ENCODE measurements at places on chromosomes 16 and 17.

DNA sequence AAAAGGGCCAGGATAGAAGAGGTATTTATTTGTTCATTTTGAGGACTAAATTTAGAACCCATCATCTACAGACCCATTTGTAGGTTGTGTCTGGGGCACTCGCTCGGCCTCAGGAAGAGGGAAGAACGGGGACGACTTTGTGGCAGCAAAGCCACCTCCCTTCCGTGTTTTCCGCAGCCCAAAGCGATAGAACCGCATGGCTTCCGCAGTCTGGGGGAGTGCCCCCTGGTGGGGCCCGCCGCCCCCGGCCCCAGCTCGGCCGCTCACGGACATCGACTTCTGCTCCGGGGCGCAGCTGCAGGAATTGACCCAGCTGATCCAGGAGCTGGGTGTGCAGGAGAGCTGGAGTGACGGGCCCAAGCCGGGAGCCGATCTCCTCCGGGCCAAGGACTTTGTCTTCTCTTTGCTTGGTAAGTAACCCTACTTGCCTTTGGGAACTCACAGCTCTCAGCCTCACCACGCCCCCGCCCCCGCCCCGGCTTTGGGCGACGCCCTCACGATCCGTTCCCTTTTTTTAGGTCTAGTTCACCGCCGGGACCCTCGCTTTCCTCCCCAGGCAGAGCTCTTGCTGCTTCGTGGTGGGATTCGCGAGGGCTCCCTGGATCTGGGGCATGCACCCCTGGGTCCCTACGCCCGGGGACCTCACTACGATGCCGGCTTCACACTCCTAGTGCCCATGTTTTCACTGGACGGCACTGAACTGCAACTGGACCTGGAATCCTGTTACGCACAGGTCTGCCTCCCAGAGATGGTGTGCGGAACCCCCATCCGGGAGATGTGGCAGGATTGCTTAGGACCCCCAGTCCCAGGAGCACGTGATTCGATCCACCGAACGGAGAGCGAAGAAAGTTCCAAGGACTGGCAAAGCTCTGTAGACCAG lies 681 bp downstream of the TMEM102 start:
- DNase-seq = peak; percentile 49

DNA sequence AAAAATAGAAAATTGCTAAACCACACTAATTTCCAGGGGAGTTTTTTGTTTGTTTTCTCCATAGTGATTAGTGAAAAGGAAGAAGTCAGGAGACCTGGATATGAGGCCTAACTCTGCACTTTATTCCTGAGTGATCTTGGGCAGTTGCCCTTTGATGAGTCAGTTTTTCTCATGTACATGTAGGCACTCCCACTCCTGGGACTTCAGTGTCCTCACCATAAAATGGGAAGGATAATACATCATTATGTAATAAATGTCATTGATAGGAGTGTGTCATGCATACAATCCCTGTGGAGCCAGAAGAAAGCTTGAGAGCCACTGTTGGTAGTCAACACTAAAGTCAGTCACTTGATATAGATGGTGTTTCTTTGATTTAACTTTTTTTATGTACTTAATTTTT lies 32.5 kb downstream of the WIPF2 start:
- DNase-seq = no peak

DNA sequence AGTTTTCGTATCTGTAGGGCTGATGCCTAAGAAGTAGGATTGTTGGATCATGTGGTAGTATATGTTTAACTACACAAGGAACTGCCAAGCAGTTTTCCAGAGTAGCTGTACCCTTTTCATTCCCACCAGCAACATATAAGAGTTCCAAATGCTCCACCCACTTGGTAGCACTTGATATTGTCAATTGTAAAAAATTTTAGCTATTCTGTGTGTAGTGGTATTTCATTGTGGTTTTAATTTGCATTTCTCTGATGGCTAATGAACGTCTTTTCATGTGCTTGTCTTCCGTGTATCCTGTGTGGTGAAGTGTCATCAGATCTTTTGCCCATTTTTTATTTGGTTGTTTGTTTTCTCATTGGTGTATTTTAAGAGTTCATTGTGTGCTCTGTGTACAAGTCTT lies 69.7 kb downstream of the TANC2 start:
- no peak for DNase-seq

DNA sequence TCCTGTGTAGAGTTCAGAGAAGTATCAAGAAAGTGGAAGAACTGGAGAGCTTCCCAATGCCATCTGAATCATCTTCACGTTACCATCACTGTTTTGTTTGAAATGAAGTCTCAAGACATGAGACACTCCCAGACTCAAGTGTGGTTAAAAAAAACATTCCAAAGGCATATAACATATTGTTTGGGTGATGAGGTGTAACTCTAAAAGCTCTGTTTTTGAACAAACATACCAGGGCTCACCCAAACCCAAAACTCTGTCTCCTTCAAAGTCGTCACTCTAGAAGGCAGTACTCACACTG lies 6.3 kb upstream of the ZCCHC14 start:
- DNase-seq = no peak

DNA sequence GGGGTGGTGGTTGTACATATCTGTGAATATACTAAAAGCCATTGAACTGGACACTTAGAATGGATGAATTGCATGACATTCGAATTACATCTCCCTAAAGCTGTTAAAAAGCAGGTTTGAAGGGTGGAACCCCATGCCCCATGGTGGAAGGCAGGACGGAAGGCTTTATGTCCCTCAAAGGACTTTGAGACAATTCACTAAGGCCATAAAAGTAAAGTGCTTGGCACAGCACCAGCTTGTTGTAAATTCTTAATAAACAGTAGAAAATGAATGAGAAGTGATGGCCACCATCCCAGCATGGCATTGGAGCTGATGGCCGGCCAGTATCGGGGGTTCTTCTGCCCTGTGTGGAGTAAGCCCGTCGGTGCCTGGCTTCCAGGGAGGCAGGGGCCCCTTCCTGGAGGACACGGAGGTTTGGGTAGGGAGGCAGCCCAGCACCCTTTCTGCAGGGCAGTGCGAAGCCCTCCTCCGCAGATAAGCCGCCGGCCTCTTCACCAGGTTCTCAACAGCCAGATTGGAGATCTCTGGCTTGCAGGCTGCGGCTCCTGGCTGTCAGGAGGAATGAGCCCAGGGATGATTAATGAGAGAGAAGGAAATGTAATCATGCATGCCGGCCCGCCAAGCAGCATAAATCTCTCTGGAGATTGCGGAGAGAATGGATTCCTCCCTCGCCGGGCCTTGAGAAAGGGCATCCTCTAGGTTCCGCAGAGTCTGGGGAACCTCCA lies 346.9 kb downstream of the FOXL1 start:
- DNase-seq = no peak

DNA sequence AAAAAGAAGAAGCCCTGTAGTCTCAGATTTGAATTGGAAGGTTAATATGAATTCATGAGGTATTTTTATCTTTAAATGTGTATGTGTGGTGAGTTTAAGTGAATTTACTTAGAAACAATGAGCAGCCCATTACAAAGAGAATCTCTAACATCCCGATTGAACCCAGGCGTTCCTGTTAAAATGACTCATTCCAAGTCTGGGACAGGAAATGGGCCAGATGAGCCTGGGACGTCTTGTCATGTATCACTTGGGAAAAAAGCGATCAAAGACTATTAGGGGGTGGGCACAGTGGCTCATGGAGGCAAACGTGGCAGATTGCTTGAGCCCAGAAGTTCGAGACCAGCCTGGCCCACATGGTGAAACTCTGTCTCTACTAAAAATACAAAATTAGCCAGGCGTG lies 81.6 kb downstream of the SEC14L1 start:
- DNase-seq = no peak

GRCh38 chr17:66287911-66288310 lies 14.5 kb upstream of the PRKCA start:
- no peak for DNase-seq

- DNase-seq = no peak
These were observed 43.5 kb downstream of the TBX21 start for GRCh38 chr17:47776330-47777197.

DNA sequence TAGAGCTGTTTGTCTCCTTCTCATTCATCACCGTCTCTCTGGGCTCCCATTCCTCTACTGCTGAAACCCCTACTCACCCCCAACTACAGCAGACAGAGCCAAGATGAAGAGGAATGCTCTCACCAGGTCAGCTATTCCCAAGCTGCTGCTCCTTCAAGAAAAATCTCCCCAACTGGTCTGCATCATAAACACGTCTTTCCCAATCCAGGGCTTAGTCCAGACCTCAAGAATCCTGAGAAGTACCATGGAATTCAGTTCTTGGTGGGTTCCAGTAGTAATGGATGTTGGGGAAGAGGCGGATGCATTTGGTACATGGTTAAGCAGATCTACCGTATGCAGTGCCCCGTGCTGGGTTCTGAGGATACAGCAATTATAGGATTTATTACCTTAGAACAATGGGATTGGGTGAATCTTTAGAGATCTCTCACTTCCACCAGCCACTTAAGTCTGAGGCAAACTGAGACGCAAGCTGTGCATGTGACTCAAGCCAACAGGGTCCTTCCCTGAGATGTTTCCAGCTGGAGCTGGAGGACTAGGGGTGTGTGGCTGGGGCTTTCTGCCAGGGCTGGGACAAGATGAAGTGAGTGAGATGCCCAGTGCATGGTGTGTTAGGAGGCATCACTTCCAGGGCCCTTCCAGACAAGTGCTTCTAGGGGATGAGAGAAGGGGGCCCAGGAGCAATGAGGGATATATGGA lies 232.7 kb upstream of the CDH5 start:
- no peak for DNase-seq

DNA sequence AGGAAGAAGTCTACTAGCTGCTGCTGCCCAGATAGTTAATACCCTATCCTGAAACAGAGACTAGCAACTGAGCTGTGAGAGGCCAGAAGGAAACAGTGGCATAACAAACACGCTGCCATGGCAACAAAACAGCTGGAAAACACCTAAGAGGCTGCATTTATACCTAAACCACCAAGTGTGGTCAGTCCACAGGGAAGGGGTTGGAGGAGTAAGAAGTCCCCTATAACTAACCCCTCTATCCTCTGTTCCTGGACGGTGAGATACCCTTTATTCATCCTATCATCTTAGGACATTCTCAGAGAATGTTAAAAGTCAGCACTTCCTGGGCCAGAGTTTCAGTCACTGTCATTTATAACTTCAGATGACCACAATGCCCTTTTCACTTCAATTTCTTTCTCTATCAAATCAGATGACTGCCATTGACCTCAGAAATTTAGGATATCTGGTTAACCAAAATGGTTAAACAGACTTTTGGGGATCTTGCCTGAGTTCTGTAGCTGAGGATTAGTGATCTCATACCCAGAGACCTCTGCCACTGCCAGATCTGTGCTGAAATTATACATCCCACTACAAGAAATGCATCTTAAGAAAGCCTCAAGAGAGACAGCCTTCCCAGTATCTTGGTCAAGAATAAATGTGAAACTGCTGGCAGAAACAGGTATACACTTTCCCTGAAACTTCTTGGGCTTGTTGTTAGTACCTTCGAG lies 36.2 kb downstream of the STH start:
- no peak for DNase-seq

DNA sequence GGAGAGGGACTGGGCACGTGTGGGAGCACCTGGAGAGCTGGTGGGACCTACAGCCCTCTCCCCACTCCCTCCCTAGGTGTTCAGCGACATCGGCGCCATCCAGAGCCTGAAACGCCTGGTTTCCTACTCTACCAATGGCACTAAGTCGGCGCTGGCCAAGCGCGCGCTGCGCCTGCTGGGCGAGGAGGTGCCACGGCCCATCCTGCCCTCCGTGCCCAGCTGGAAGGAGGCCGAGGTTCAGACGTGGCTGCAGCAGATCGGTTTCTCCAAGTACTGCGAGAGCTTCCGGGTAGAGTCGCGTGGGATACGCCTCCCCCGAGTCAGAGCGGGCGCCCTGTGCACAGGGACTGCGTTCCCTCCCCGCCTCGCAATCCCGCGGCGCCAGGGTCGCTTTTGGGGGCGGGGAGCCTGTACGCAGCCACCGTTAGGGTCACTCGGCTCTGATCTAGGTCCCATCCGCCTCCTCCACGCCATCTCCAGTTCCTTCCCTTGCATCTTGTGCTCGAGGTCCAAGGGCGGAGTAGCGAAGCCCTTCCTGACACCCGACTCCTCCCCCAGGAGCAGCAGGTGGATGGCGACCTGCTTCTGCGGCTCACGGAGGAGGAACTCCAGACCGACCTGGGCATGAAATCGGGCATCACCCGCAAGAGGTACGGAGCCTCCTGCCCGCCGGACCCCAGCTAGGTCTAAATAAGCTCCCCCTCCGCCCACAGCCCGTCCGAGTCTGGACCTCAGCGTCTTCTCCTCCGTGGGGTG lies 13.0 kb downstream of the SARM1 start:
- peak; percentile 53 for DNase-seq

DNA sequence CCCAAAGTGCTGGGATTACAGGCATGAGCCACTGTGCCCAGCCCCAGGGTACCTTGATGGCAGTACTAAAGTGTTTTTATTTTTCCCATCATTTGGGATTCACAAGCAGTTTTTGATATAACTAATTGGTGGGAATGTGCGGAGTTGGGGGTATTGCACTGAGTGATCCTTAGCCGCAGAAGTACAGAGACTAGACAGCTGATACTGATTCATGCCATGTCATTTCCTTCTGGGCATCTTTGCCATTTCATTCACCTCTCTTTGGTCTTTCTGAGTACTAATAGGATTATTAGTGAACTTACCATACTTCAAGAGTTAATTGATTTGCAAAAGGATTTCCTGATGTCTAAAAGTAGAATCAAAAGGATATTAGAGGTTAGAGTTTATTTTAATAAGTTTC lies 9.7 kb downstream of the NMT1 start:
- DNase-seq = no peak

GRCh38 chr17:17084941-17085340 lies 42.7 kb downstream of the MPRIP start:
- no peak for DNase-seq

- no peak for DNase-seq
These were observed 70.5 kb downstream of the NDEL1 start for GRCh38 chr17:8506145-8506544.

DNA sequence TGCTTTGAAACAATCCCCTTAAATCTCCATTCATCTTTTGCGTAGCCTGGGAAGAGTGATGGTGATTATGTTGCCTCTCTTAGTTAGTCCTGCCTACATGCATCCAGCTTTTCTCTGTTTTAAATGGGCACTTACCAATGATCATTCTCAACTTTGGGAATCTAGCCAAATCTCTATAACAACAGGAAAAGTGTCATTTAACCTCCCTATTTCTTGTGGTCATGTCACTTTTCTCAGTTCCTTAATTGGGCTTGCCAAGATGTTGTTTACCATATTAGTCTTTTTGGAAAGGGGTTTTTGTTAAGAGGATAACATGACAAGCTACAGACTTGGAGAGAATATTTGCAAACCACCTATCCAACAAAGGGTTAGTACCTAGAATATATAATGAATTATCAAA lies 15.6 kb upstream of the CLEC10A start:
- no peak for DNase-seq

- DNase-seq = no peak
These were observed 3.0 kb downstream of the EVI2B start for GRCh38 chr17:31310886-31311285.

GRCh38 chr17:67212231-67212630 lies 32.8 kb downstream of the HELZ start:
- no peak for DNase-seq

GRCh38 chr17:28334666-28335200 lies 539 bp downstream of the IFT20 start:
- DNase-seq = no peak

DNA sequence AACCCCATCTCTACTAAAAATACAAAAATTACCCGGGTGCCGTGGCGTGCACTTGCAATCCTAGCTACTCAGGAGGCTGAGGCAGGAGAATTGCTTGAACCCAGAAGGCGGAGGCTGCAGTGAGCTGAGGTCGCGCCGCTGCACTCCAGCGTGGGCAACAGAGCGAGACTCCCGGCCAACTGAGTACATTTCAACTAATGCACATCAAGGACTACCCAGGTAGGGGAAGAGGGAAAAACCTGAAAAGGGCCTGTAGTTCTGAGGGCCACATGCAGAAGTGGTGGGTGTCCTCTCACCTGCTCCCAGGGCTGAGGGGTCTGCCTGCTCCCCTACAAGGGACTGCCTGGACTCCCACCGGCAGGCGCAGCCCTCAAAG lies 584 bp upstream of the SLC16A5 start:
- no peak for DNase-seq
